Activated T-helper 1 cell treated with Interleukin-2 at 50 U/mL for 16 hours (primary cell): ENCODE measurements at places on chromosomes 11 and 22.

- no peak for DNase-seq
These were observed 262.6 kb downstream of the NTM start for GRCh38 chr11:131632971-131633370.

- DNase-seq = no peak
These were observed 59.8 kb upstream of the NAV2 start for GRCh38 chr11:19652623-19653375.

- DNase-seq = no peak
These were observed 9.1 kb upstream of the TCF20 start for GRCh38 chr22:42279425-42280020.

DNA sequence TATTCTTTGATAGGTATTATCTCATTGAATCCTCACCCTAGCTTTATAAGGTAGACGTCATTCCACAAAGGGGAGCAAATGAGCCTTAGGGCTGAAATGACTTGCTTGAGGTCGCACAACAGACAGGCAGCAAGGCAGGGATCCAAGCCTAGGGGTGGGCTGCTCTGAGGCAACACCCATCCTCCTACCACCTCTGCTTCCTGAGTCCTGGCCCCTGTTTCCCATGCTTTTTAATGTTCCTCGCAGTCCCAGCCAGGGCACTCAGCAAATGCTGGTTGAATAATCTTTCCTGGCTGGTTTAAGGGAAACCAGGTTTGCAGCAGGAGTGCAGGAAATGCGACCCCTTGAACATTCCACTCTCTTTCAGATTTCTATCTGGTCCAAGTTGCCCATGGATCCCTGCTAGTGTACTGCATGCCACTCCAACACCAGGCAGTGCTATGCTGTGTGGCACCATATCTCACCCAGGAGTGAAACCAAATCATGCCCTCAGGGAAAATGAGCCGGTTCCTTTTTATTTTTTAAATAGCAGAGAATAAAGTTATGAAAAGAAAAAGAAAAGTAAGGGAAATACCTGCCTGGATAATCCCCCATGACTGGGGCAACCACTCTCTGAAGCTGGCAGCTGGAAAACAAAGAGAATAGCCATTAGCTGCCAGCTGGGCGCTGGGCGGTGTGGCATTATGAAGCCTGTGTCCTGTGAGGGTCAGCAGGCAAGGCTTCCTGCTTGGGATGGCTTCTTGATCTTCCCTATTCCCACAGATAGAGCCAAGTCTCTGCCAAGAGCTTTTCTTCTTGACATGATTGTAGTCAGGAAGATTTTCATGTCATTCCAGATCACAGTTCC lies 21.8 kb downstream of the MICAL2 start:
- DNase-seq = no peak

- DNase-seq = no peak
These were observed 205.9 kb downstream of the ST3GAL4 start for GRCh38 chr11:126561327-126561893.

DNA sequence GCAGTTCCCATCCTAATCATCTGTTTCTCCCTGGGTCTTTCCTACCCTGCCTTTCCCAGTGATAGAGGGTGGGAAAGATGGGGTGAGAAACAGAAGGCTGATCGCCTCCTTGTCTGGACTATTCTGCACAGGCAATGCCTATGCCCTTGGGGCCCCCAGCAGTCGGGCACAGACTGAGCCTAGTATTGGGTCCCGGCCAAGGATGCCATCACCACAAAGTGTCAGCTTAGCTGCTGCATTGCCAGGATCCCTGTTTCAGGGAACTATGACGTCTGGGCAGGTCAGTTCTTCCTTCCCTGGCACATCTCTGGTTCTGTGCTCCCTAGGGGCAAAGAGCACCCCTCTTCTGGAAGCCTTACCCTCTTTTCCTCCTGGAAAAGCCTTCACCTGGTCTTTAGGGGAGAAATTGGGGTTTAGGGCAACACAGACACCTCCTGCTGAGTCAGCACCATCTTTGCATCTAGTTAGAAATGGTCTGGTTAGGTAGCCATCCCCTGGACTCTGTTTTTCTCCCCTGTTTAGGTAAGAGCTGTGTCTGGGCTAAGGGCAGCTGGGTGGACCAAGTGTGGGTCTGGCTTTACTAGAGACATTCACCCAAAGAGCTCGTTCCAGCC lies 2.1 kb downstream of the ADAMTS8 start:
- DNase-seq = no peak

- no peak for DNase-seq
These were observed 125.0 kb downstream of the UVRAG start for GRCh38 chr11:75939992-75940391.

DNA sequence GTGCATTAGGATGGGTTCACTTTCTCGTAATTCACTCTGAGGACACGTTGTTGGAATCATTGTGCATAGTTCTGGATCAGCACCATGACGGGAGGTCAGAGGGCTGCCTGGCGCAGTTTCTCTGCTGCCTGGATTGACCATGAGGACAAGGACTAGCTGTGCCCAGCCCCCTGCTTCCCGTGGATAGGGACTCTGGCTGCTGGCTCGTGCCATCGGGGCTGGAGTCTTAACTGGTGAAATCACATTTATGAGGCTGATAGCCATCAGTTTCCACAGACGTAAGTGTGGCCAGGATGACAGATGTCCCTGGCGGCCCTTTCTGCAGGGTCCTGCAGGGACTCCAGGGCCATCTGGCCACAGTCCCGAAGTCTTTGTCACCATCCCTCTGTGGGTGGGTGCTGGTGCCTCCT lies 24.1 kb upstream of the GRAMD4 start:
- DNase-seq = no peak

GRCh38 chr11:7079545-7080135 lies 9.2 kb upstream of the RBMXL2 start:
- no peak for DNase-seq

DNA sequence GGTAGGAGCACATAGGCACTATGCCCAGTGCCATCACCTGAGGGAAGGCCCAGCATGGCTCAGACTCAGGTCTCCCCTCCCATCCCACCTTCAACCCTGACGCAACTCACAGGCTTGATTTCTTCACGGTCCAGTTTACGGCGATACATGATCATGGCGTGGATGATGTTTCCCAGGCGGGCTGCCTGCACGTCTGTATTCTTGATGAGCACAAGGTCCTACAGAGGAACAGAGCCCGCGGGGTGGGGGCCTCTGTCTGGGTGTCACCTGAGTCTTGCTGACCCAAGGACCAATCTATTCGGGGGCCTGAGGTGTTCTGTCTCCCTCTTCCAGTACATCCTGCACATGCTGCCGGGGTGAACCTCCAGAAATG lies 3.9 kb downstream of the CPT1B start:
- DNase-seq = no peak

- DNase-seq = no peak
These were observed 14.3 kb downstream of the PDGFB start for GRCh38 chr22:39230261-39231196.

DNA sequence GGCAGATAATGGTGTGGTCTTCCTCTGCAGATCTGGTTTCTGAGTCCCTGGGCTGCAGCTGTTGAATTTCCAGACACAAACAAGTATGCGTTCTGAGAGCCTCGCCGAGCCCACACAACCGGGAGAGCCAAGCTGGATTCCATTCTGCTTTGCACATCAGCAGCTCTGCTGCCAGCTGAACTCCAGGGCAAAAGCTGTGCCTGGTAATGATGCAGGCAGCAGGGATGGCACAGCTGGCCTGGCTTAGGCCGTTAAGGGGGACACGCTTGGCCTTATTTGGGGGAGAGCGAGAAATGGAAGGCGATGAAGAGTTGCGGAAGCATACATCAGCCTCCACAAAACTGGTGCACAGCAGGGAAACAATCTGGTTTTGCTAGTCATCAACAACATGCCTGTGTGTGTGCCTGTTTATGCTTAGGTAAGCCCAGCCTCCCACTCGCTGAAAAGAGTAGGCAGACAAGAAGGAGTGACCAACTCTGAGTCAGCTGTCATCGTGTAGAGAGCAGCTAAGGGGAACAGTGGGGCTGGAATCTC lies 25.1 kb downstream of the ADAMTS8 start:
- DNase-seq = no peak

DNA sequence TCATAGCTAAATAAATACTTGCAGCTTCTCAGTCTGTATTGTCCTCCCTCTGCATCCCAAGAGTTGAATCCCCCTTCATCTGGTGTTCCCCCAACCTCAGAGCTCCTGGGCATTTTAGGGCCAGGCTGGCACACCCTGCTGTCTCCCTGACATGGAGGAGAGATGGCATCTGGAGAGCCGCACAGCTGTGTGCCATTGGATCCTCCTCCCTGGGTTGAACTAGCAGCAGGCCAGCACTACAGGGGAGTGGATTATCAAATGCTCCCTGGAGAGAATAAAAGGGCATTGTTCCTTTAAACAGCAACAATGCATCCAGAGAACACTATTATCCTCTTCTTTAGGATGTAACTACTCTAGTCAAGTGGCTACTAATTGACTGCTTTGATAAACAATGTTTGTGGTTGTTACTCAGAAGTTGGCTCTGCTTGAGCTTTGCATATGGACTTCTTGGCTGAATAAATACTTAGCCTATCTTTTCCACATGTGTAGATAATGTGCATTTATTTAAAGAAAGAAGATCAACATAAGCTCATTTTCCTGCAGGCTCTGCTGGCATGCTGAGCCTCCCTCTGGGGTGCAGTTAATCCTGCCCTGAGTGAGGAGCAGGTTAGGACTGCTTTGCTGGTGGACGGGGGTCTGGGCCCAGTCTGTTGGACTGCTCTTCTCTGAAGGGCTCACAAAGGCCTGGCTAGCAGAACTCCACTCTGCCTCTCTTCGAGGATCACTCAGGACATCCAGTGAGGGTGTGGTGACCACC lies 897.2 kb downstream of the TBC1D22A start:
- no peak for DNase-seq

DNA sequence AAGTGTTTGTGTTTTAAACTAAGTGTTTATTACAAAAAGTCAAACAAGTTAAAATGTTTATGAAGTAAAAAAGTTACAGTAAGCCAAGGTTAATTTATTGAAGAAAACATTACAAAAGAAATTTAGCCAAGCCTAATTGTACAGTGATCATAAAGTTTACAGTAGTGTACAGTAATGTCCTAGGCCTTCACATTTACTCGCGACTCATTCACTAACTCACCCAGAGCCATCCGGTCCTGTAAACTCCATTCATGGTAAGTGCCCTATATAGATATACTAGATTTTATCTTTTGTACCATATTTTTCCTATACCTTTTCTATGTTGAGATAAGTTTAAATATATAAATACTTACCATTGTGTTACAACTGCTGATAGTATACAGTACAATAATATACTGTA lies 481.8 kb upstream of the TENM4 start:
- DNase-seq = no peak

GRCh38 chr11:10348650-10349280 lies 43.9 kb downstream of the ADM start:
- DNase-seq = no peak

GRCh38 chr11:36229091-36229705 lies 60.0 kb downstream of the COMMD9 start:
- DNase-seq = no peak

GRCh38 chr11:19116276-19116970 lies 545 bp upstream of the ZDHHC13 start:
- no peak for DNase-seq

DNA sequence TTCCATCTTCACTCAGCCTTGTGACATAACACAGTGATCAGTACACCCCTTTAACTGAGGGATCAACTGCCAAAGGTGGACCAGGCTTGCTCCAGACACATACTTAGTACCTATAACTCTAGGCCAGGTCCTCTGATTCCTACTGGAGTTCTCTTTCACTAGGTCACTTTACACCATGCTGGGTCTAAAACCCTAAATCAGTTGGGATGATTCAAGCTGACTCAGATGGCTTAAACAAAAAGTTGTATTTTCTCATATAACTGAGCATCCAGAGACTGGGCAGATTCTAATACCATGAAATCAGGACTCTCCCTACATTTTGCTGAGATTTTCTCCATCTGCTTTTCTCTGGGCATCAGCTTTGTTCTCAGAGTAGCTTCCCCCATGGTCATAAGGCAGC lies 26.0 kb upstream of the FLI1 start:
- DNase-seq = no peak

GRCh38 chr11:38593649-38594048 lies 1995.6 kb upstream of the RAG2 start:
- DNase-seq = no peak

GRCh38 chr11:116311206-116311605 lies 461.6 kb downstream of the BUD13 start:
- no peak for DNase-seq

DNA sequence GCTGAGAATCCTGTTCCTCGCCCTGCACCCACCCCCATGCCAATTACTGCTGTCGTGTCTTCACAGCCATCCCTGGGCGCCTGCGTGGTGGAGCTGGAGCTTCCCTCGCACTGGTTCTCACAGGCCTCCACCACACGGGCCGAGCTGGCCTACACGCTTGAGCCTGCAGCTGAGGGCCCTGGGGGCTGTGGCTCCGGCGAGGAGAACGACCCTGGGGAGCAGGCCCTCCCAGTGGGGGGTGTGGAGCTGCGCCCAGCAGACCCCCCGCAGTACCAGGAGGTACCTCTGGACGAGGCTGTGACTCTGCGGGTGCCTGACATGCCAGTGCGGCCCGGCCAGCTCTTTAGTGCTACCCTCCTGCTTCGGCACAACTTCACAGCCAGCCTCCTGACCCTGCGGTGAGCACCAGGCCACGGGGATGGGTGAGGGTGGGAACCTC lies 4.3 kb downstream of the TMEM132A start:
- DNase-seq = no peak
